ENCODE measurements at places on chromosomes 2 and 18.

DNA sequence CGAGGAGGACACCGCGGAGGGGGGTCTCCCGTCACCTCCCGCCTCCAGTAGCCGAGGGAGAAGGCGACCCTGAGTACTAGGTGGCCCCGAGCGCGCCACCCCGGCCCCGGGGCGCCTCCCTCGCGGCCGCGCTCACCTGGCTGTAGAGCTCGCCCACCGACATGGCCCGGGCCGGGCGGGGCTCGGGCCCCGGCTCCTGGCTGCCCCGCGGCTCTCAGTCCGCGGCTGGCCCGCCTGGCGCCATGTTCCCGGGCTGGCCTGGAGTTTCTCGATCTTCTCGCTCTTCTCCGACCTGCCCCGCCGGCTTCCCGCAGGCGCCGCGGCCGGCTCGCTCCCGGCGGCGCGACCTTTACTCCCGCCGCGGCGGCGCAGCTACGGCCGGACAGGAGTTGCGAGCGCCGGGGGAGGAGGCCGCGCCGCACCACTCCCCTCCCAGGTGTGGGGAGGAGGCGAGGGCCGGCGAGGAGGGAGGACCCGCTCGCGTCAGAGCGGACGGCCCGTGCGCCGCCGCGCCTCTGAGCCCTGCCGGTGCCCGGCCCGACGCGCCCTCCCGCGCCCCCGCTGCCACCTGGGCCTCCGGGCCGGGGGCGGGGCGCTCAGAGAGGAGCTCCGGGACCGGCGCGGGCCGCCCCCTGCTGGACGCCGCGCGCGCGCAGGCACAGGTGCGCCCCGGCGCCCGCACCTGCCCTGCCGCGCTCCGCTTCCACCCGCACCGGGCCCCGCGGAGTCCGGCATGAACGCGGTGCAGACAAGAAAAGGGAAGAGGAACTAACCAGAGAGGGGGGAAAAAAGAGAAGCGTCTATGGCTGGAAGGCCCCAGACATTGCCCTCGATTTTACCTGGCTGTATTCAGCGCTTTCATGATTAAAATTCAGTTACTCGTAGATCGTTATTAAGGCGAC lies at the start of gene MYO5B:
Gene MYO5B, minus strand, starts transcription at position 517 of the 902 bp plus-strand sequence. Its CDS starts 354 bp downstream, at position 163.
- no peak for DNase-seq

DNA sequence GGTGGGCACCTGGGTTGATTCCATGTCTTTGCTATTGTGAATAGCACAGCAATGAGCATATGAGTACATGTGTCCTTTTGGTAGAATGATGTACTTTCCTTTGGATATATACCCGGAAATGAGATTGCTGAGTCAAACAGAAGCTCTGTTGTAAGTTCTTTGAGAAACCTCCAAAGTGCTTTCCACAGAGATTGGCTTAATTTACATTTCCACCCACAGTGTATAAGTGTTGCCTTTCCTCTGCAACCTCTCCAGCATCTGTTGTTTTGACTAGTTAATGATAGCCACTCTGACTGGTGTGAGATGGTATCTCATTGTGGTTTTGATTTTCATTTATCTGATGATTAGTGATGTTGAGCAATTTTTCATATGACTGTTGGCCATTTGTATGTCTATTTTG lies 194.8 kb downstream of the ZNF804A start:
- DNase-seq = no peak

GRCh38 chr2:21643180-21643579 lies 519.4 kb downstream of the TDRD15 start:
- peak; percentile 2 for DNase-seq

DNA sequence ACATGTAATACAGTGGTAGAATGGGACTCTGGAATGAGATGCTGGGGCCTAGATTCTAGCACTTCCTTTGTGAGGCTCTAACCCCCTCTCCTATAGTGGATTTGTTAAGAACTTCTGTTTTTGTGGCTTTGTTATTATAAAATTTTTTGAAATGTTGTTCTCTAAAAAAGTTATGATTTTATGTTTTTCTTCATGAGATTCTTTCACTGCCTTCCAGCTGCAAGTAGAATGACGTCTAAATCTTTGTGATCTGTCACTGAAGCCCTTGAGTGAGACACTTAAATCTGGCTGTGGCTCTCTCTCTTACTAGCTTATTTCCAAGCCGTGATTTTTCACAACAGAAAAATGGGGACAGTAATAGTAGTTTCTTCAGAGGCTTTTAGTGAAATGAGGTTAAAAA lies 1.6 kb downstream of the CASP8 start:
- no peak for DNase-seq

GRCh38 chr2:234587341-234588053 lies 90.6 kb upstream of the ARL4C start:
- peak; percentile 78 for DNase-seq

DNA sequence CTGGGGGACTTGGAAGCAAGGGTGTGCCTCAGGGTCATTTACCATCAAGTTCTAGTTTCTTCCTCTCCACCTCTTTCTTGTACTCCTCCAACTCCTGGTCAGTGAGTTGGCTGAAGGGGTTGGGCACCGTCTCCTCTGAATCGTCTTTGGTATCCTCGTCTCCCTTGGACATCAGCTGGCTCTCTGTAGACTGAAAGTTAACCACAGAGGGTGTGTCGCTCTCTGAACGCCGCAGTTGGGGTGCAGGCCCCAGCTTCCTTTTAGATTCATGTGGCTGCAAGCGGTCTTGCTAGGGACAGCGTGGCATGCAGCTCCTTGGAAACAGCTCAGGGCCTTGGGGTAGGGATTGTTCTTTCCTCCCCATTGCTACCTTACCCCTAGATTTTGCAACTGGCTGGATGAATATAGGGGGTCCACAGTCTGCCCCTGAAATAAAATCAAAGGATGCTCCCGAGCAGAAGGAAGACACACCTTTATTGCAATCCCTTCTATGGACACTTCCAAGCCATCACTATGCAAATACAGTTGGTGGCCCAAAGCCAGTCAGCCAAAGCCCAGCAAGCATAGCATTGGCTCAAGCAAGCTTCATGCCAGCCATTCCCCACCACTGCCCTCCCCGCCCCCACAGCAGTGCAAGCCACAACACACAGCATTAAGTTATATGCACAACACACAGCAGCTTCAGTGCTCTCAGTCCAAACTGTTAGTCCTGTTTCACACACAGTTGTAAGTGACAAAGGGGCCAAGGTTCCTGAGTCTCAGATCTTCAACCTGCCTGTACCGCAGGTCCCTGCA lies 93.2 kb downstream of the ADD2 start:
- no peak for DNase-seq
